Parietal lobe (tissue), 2 donors: ENCODE measurements at places on chromosomes 2 and 18. TPM values are rescaled to one million over a fixed set of nuclear protein-coding genes. Genes with fewer than 3 reads are reported as not detected.

The RGPD8 gene
- total RNA-seq: 75.7 TPM

The DQX1 gene
- not detected for total RNA-seq

The MMADHC gene
- 99.5 TPM for total RNA-seq

The RAB6C gene
- 0.63 TPM for total RNA-seq

The KLHL30 gene
- total RNA-seq: not detected

The FHOD3 gene
- total RNA-seq: 84.5 TPM
